ENCODE measurements at places on chromosomes 3 and 15.

GRCh38 chr3:72449551-72449950 is 398.7 kb downstream of the SHQ1 start:
- DNase-seq = no peak

DNA sequence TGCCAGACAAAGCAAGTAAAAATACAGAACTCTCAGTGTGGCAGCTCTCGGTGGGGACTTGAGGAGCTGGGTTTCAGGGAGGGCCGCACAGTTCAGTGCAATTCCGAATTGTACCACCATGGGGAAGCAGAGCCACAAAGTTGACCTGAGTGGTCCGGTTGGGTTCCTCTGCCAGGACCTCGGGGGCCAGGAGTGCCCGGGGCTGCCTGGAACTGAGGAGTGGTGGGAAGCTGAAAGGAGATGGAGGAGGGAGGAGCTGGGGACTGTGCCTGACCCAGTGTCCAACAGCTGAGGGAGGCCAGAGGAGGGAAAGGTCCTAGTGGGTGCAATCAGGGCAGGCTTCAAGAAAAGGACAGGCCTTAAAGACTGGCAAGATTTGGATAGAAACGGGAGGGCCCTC is 32.2 kb upstream of the TRH start:
- DNase-seq = no peak

DNA sequence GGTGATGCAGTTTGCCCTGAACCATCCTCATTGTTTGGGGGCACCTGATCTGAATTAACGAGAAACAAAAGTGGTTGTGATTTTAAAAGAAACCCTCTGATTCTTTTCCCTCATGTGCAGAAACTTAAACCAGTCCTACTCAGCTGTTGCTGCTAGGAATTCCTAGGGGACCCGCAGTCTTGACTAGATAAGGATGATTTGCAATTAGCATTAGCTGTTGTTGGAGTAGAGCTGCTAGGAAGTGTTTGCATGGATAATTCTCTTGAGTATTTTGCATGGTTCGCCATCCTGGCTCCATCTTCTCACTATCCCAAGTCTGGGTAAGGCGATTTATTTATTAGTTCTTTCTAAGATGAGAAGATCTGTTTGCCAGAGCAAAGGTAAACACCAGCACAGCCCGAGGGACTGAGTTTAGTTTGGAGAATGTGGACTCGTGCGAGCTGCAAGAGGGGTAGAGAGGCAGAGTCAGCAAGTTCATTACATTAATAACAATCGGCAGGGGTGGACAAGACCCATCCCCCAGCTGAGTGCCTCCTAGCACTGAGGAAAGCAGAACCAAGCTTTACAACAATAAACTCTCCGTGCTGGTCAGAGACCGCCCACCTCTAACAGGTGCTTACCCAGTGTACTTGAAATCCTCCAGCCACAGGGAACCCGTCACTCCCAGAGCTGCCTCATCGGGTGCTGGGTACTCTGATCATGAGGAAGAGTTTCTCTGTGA is 4.1 kb downstream of the FGD5 start:
- no peak for DNase-seq

DNA sequence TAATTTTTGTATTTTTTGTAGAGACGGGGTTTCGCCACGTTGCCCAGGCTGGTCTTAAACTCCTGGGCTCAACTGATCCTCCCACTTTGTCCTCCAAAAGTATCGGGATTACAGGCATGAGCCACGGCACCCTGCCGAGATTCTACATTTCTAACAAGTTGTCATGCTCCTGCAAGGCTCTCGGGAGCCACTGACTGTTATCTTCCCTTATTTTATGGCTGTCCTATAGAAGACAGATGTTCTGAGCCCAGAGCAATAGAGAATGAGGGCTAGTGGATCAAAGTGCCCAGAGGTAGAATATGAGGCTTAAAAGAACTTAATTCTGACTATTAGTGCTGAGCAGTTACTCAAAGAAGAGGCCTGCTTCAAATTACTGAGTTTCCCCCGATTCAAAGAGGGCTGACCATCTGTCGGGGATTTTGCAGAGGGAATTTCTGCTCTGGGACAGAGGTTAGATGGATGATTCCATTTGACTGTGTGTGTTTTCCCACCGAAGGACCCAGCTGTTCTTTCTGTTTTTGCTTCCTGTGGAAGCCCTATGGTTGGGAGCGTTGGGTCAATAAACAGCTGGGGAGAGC is 39.5 kb downstream of the ITPR1 start:
- no peak for DNase-seq

DNA sequence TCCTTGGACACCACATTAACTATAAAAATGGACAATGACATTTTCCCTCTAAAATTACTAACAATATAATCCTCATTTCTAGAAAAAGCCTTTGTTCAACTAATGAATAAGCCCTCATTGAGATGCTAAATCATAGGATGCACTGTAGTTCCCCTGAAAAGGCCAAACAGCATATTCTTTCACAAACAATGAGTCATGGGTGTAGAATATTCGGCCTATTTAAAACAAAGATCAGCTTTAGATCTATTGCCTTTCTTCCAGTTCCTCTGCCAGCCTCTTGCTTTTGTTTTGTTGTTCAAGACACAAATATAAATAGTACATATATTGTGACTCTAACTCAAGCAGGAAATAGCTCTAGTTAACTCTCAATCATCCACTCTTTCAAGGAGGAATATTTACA is 82.5 kb downstream of the ADAM10 start:
- DNase-seq = no peak

DNA sequence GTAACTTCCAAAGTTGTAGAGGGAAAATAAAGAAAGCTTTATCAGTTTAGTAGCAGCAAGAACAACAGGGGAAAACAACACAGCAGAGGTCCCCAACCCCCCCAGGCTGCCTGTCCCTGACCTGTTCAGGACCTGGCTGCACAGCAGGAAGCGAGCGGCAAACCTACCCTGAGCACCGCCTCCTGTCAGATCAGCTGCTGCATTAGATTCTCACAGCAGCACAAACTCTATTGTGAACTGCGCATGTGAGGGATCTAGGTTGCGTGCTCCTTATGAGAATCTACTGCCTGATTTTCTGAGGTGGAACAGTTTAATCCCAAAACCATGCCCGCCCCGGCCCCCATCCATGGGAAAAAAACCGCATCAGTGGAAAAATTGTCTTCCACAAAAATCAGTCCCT is 40.3 kb downstream of the USP50 start:
- DNase-seq = no peak

- DNase-seq = no peak
Measured at GRCh38 chr15:93141371-93141794, 52.4 kb upstream of the RGMA start.

DNA sequence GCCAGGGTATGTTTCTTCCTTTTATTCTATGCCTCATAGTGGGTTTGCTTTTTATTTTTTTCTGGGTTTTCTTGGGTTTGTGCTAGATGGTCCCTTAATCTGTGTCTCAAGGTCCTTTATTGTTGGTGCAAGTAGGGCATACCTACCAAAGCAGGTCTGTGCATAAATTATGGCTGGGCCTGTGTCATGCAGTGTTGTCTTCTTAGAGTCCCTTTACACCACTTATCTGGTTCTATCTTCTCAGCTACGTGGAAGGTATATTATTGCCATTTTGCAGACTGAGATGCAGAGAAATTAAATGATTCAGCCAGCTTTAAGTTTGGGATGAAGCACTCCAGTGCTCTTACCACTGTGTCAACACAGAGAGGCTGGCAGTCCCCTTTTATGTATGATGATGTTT is 293.5 kb upstream of the SOX2 start:
- no peak for DNase-seq

GRCh38 chr3:105409364-105409763 is 42.7 kb downstream of the ALCAM start:
- DNase-seq = no peak

GRCh38 chr15:39631357-39631756 is 50.5 kb downstream of the THBS1 start:
- DNase-seq = no peak

DNA sequence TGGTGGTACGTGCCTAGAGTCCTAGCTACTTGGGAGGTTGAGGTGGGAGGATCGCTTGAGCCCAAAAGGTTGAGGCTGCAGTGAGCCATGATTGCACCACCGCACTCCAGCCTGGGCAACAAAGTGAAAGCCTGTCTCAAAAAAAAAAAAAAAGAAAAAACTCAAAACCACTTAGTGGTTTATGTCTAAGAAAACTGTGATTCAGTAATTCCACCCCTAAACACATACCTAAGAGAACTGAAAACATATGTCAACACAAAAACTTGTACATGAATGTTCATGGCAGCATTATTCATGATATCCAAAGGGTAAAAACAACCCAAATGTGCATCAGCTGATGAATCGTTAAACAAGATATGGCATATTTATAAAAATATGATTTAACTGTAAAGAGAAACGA is 14.3 kb downstream of the SPG21 start:
- no peak for DNase-seq

GRCh38 chr15:89576417-89576773 is 1.1 kb downstream of the TICRR start:
- no peak for DNase-seq

DNA sequence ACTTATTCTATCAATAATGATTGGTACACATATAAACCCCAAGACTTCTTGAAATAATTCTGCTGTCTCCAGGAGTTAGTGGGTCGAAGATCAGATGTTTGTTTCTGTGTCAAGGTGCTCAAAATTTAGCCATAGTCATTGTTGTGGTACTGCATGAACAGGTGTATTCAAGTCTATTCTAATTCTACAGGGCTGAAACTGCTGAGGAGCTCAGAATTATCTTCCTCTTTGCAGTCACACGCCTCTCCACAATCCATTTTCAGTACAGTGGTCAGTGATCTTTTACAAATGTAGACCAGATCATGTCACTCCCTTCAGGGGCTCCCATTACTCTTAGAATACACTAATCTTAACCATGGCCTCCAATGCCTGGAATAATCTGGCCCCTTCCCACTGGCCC is 527.5 kb downstream of the NTRK3 start:
- DNase-seq = no peak

DNA sequence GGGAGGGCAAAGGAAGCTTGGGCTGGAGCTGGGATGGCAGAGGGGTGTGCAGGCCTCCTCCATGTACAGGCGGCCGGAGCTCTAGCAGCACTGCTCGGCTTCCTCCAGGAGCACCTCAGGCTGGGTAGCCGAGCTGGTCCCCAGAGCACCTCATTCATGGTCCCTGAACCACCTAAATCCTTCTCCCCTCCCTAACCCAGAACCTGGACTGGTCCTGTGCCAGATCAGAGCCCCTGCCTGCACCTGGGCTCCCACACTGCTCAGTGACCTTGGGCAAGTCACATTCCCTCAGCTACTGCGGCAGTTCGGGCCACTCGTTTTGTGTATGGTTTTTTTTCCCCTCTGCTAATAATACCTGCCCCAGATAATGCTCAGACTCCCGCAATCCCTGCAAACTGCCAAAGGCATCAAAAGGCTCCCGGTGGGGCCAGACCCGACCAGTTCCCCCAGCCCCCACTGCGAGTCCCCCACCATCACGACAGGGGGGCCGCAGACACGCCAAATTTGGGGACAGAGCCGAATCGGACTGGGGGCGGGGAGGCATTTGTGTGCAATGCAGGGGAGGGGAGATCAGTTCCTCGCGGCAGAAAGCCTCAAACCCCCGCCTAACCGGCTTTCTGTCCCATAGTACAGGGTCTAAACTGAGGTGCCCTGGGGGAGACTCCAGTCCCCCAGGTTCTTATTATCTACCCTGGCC is 1.3 kb downstream of the SEMA7A start:
- DNase-seq = no peak

- no peak for DNase-seq
Measured at GRCh38 chr3:37992271-37993066, 1.9 kb downstream of the VILL start.

GRCh38 chr3:37032961-37033360 is 39.6 kb downstream of the MLH1 start:
- no peak for DNase-seq

DNA sequence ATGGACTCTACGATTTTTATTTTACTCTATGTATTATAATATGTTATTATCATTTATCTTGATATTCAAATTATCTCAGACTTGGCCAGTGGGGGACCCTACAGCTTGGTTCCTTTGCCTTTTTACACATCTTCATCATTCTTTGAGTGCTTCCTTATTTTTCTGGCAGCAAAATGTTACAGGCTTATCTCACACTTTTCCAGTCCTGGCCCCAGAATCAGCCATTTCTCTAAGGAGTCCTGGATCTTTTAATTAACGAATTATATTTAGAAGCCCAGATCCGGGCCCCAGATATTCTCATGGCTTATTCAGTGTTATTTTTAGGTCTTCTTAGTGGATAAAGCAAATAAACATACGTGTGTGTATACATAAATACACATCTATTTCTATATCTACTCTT is 32.8 kb upstream of the MELTF start:
- DNase-seq = no peak

DNA sequence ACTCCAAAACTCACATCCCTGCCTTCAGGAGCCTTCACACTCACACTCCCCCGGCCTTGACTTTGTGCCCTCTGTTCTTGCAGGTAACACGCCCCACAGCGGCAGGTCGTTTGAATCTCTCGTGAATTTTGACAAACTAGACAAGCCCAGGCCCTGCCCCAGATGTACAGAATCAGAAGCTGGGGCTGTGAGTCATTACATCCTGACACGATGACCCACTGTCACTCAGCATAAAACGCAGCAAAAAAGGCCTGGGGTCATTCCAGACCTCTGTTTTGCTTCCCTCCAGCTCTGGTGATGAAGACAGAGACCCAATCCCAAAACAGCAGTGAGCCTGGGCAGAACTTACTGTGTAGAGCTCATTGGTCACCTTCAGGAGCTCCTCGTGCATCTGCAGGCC is 116.4 kb upstream of the RAD18 start:
- DNase-seq = no peak

DNA sequence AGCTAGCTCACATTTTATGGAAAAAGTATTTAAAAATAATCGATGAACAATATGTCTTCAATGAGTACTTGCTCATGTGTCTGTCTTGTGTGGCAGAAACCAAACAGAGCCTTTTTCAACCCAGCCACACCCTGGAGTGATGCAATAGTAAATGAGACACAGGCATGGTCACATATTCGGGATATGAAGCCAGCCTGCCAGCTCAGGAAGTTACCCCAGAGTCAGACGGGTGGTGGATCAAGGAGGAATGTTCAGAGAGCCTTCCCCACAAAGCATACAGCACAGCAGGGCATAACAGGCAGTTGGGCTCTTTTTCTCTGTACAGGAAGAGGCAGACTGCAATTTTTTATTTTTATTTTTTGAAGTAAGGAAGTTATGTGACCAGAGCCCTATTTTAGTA is 27.3 kb downstream of the LARP6 start:
- no peak for DNase-seq

GRCh38 chr3:53380306-53380705 is 33.0 kb upstream of the DCP1A start:
- DNase-seq = no peak

DNA sequence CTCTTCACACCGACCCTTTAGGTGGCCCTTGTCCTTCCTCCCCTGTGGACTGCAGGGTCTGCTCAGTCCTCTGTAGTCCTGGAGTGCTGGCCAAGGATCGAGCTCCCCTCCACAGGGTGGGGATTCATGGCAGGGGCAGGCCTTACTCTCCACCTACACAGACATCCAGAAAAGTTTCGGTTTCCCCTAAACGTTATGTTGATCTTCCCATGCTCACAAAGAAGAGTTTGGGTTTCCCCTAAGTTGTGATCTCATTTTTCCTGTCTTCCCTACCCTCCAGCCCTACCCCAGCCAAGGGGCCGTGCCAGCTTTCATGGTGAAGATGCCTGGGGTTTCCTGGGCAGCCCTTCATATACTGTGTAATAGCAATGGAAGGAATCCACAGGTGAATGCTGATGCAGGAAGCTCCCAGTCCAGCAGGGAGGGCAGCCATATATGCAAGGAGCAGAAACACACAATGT is 10.3 kb downstream of the STOML1 start:
- no peak for DNase-seq

- DNase-seq = no peak
Measured at GRCh38 chr3:20056725-20057611, 16.7 kb downstream of the KAT2B start.
